ENCODE measurements at places on chromosomes 7 and 10.

GRCh38 chr7:68629-69028 lies 123.7 kb upstream of the FAM20C start:
- no peak for DNase-seq

DNA sequence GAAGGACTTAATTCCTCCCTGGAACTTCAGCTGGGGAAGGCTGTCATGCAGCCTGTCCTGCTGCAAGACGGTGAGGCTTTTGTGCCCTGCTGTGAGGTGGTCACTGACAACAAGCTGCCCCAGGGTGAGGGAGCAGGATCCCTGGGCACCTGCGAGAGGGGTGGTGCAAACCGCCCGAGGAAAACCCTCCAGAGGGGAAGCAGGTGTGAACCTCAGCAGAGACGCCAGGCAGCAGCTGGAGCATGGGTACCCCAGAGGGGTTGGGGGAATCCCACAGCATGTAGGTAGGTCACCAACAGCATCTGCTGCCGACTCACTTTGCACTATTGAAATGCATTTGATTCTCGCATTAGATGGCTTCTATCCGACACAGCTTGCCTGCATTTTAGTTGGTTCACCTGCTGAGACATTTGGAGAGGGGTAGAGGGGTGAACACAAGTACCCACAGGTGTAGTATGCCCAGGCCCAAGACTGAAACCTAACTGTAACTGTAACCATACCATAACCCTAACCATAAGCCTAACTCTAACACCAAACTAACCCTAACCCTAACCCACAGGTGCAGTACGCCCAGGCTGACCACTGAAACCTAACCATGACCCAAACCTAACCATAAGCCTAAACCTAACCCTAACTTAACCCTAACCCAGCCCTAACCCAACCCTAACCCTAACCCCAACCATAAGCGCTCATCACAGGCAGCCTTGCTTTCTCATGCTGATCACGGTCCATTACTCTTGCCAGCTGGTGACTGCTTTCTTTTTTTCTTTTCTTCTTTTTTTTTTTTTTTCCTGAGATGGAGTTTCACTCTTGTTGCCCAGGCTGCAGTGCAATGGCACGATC lies 85.9 kb downstream of the ELFN1 start:
- DNase-seq, result no peak

DNA sequence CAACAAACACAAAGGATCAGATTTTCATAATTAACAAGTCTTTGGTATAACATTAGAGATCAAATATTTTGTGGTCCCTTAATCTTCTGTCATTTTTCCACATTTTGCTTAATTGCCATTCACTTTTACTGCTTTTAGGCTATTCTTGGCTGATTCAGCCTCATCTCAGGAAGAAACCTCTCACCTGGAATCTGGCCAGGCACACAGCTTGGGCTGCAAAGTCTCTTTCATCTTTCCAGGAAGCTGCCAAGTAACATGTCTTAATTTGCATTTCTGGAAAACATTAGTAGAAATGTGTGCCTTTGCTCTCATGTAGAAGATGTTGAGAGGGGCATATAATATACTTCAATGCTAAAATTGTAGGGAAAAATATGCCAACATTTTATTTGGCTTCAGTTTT lies 174.2 kb upstream of the STEAP4 start:
- DNase-seq, result no peak

- no peak for DNase-seq
Measured at GRCh38 chr7:2864204-2864985, 20.3 kb upstream of the GNA12 start.

GRCh38 chr10:117653170-117653515 lies 110.6 kb downstream of the EMX2 start:
- DNase-seq, result no peak

- DNase-seq, result no peak
Measured at GRCh38 chr10:117541909-117542705, 439 bp upstream of the EMX2 start.

- no peak for DNase-seq
Measured at GRCh38 chr7:13352677-13353076, 636.8 kb downstream of the ETV1 start.

GRCh38 chr10:76998451-76998850 lies 639.2 kb downstream of the KCNMA1 start:
- DNase-seq, result no peak

- no peak for DNase-seq
Measured at GRCh38 chr10:111967547-111967946, 216.0 kb downstream of the GPAM start.

GRCh38 chr10:22027364-22028238 lies 24.1 kb upstream of the DNAJC1 start:
- DNase-seq, result no peak

- no peak for DNase-seq
Measured at GRCh38 chr10:84829131-84829530, 500.7 kb downstream of the CCSER2 start.

DNA sequence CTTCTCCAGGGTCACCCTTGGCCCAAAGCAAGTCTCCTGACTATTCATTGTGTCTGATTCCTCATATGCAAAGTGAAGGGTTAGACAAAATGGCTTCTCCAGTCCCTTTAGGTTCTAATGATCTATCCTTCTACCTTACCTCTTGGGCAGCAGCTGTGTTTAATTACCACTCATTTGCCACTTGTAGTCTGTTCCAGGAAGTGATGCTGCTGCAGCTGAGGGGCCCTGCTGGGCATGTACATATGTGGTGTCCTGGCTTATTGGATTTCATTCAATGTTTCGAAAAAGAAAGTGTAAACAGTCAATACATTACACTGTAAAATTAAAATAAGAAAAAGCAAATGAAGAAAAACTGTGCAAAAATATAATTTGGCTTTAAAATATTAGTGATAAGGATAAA lies 36.6 kb downstream of the SCIN start:
- no peak for DNase-seq

- no peak for DNase-seq
Measured at GRCh38 chr7:110186334-110186733, 904.6 kb upstream of the LRRN3 start.

DNA sequence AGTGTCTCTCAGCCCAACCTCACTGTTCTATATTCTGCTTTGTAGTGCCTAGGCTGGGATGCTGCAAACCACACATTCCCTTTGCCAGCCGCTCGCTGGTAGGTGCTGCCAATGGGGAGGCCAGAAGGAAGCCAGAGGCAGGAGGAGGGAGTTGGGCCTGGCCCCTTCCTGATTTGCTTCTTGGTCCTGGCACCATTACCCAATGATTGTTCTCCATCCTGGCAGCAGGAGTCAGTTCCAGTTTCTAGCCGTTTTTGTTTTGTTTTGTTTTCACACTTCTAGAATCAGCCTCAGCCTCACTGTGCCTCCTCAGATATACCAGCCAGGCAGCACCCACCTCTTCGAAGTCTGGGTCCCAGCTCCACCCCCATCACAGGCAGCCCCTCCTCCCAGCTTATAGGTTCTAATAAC lies 27.4 kb upstream of the LOXL4 start:
- DNase-seq, result no peak

All from stimulated activated CD4-positive, alpha-beta T cell treated with anti-CD3 and anti-CD28 coated beads, Interleukin-1b, Interleukin-23, amount 100 ng/mL, for 4 hours (primary cell).